ENCODE measurements at places on chromosomes 4 and X.

DNA sequence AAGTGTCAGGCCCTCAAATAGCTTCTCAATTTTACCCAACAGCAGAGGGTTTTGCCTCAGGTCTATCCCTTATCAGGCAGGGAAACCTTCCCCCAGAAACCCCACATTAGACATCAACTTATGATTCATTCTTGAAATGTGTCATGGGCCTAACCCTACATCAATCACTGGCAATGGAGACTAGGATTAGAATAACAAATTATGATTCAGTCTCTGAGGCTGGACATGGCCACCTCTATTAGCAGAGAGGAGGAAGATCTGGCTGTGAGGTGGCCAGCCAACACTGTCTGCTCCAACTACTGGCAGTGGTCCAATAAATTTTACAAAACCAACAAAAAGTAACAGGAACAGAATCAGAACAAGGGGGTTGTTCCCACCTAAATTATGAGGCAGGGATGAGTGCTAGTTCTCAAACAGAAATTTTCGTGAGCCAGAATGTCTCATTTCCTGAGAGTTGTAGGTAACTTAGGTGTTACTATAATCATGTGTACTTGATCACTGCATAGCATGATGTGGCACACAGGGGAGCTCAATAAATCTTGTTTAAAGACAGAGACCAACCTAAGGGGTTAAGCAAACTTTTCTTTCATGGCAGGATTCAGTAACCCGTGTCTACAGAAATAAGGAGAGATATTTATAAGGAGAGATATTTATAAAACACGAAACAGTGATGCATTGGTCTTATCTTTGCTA lies 126.8 kb downstream of the NFKB1 start:
- DNase-seq, result no peak

DNA sequence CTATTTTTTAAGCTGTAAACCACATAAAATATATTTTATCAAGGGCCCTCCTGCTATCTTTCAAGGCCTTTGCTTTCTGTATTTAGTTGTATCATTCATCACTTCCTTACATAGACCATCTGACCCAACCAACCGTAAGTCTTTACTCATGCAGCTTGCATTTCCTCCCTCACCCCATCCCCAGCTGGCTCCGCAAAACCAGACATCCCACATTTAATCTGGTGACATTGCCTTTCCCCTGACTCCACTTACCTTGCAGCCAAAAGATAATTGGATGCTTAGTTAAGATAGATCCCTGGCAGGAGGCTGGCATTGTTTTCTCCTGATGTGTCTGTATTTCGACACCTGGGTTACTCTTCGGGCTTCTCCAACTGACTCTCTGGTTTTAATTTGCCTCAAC lies 183.7 kb upstream of the LDB2 start:
- no peak for DNase-seq

- DNase-seq, result no peak
Measured at GRCh38 chr4:153418121-153418520, 48.0 kb upstream of the TMEM131L start.

DNA sequence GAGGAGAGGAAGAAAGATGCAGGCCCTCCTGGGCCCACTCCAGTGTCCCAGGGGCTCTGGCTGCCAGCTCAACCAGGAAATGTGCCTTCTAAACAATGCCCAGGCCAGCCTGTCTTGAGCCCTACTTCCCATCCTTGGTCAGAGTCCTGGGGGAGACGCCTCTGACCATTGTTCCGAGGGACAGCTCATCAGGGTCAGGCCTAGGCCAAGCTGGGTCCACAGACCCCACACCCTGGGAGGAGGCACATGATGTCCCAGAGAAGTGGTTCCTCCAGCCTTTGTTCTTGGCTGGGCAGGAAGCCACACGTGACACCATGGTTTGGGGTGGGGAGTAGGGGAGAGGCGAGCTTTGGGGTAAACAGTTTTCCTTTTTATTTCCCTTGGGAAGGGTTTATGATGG lies 102.5 kb downstream of the EFNB1 start:
- DNase-seq, result no peak

- DNase-seq, result no peak
Measured at GRCh38 chr4:103842076-103842475, 122.3 kb upstream of the TACR3 start.

GRCh38 chr4:121711263-121712000 lies 14.7 kb upstream of the ANXA5 start:
- DNase-seq, result no peak

- no peak for DNase-seq
Measured at GRCh38 chr4:84146300-84146959, 352.7 kb downstream of the NKX6-1 start.

All from effector memory CD4-positive, alpha-beta T cell (primary cell).